Skin of body (tissue), 3 donors: ENCODE measurements at places on chromosomes 12 and 14. TPM values are rescaled to one million over a fixed set of nuclear protein-coding genes. Genes with fewer than 3 reads are reported as not detected.

DNA sequence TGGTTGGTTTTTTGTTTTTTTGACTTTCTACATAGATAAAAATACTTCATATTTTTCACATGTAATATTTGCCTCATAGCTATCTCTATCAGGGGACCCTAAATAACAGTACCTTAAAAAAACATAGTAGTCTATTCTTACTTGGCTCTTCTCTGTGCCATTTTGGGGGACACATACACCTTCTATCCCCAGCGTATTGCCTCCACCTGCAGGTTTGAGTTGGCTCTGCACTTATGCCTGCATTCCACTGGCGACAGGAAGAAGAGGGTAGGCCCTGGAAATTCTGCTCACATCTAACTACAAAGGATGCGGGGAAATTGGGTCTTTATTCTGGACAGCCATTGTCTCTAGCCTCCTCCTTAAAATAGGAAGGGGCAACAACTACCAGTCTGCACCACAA lies 13.8 kb upstream of the IFI27L2 start:
- DNase-seq: no peak

- DNase-seq: no peak
Measured at GRCh38 chr12:30622509-30622908, 73.2 kb downstream of the IPO8 start.

DNA sequence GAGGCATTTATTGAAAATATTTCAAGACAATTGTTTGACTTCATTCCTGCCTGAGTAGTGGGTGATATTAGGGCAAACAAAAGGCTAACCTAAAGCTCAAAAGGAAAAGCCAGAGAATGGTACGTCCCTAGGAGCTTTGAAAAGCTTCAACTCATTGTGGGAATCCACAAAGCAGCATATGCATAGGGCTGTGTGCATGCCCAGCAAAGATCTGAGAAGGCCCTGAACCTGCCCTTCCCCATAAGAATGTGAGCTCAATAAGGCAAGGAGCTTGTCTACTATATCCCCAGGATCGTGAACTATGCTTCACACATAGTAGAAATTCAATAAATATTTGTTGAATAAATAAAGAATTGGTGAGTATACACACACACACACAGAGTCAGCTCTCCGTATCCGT lies 19.1 kb upstream of the RAD52 start:
- no peak for DNase-seq

- no peak for DNase-seq
Measured at GRCh38 chr14:96088074-96088473, 48.9 kb downstream of the C14orf132 start.

GRCh38 chr14:38217553-38217952 lies 9.8 kb downstream of the SSTR1 start:
- no peak for DNase-seq

GRCh38 chr12:47343684-47344567 lies 264.2 kb upstream of the AMIGO2 start:
- no peak for DNase-seq

The LRRC74A gene
- not detected for total RNA-seq
